ENCODE measurements at places on chromosomes 5 and 9.

DNA sequence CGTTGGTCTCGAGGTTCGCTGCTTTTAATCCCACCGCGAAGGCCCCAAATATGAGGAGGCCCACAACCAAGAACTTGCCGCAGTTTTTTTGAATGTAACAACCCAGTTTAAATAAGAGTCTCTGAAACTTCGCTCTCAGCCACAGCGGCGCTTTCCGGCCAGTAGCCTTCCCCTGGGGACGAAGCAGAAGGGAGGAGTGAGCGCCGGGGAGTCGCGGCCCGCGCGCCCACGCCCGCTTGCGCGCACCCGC is 10.4 kb downstream of the PTCH1 start:
- DNase-seq, result peak; percentile 61

- peak; percentile 81 for DNase-seq
These were observed 57.0 kb downstream of the ECPAS start for GRCh38 chr9:111427186-111427585.

DNA sequence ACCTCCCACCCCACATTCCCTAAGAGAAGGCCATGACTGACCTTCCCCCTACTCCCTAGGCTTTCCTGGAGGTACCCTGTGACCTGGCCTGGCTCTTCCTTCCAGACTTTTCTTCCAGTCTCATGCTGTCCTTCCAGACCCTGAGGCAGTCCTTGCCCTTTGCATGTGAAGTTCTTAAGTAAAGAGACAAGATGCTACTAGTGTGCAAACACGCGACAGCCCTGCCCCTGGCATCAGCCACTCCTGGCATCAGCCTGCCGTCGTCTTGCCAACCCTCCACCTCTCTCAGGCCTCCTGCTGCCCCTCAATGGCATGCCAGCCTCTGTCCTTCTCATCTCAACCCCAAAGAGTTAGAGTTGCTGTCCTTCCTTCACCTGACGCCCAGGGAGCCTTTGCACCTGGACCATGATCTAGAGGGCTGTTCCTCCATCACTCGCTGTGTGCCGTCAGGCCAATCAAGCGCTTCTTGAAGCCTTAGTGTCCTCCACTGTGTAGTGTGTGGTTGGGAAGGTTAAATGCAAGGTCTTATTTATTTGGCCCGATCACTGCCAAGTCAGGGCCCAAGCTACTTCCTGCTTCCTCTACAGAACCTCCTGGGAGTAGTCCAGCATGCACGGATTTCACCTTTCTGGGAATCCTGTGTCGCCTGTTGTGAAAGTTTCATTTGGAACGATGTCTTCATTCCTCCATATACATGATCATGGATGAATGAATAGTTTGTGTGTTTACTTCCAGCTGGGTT is 61.9 kb downstream of the WWC1 start:
- DNase-seq, result no peak

- DNase-seq, result no peak
These were observed 268.0 kb upstream of the MVB12B start for GRCh38 chr9:126058591-126058990.

DNA sequence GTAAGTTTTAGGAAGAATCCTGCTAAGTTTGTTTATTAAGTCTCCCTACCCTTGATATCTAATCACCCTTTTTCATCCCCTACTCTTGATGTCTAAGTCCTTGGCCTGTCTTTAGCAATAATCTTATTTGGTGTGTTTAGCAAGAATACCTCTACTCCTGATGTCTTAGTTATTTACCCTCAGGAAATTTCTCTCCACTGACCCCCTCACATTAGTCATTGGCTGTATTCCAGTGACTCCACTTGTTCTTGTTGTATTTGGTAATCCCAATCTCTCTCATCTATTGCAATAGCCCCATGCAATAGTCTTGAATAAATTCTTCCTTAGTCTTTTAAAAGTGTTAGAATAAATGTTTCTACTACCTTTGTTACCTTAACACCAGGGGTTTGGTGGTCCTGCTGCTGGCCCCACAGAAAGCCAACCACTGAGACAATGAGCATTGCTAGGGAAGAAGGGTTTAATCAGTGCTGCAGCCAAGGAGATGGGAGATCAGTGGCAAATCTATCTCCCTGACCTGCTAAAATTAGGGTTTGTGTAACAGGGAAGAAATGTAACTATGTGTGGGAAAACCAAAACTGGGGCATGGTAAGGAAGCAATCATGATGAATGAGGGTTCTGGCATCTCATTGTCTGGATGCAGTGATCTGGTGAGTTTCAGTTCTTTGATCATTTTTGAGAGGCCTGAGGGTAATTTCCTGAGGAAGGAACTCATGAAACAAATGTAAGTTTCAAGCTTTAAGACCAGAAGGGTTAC is 236.4 kb upstream of the DAB2 start:
- peak; percentile 85 for DNase-seq

DNA sequence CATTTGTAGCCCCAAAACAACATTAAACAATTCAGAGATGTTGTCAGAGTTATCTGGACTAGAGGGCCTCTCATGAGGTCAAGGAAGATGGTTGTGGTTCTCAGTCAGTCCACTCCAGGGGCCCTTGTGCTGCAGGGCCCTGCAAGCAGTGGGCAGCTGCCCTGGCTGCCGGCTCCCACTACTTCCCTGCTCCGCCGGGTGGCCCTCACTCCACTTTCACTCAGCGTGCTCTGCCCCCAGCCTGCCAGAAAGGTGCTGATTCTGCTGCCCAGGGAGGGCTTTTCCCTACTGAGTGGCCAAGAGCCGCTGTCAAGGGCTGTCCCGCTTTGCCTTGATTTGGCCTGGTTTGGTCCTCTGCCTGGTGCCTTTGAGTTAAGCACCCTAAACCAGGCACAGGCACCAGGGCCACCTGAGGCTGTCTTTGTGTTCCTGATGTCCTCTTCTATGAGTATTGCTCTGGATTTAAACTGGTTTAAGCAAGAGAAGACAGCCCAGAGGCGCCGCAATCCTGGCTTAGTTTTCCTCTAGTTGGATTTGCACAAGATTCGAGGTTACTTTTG is 117.2 kb downstream of the GADD45G start:
- DNase-seq, result no peak
